ENCODE measurements at places on chromosomes 5 and 9.

DNA sequence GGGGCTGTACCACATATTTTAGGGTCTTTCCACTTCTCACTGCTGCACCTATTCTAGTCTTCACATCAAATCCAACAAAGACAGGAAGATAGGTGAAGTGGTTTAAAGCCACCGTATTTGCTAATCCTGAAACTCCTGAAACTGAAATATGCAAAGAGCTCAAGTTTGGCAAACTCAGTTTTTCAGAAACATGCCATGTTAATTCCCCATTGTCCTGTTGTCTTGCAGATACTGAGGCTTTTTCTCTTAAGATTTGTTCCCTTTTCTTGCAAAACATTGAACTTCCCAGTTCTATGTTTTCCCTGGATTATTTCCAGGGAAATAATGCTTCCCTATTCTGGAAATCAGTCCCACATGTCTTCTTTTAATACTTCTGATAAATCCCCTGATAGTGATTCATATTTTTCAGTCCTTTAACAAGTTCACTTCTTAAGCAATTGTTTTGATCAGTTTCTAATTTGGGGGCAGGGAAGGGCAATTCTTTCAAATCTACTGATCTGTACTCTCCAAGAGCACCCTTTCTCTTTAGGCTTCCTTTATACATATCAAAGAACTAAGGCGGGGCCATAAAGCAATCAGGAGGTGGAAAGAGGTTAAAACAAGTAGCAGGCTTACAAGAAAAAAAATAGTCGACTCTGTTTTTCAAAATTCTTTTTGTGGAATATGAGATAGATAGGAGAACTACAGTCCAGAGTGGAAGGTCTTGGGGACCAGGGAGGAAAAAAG, 648.5 kb downstream of the BNC2 start:
- no peak for DNase-seq

- DNase-seq = no peak
These were observed 12.8 kb upstream of the MGAT1 start for GRCh38 chr5:180815293-180815917.

- no peak for DNase-seq
These were observed 52.4 kb downstream of the ERGIC1 start for GRCh38 chr5:172886476-172886875.

DNA sequence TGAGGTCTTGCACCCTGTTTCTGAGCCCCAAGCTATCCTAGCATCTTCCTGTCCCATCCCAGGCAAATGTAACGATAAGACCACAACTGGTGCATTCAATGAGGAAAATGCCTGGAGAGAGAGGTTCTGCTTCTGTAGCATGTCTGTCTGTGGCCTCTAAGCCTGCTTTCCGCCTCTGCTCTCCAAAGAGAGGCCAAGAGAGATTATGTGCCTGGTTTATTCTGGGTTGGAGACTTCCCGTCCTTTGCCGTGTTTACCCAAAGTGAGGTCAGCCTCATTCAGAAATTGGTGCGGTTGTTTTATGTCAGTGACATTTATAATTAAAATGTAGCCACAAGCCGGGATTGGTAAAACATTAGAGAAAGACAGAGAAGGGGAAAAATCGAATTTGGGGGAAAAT, 77.8 kb downstream of the FGF1 start:
- DNase-seq = no peak

DNA sequence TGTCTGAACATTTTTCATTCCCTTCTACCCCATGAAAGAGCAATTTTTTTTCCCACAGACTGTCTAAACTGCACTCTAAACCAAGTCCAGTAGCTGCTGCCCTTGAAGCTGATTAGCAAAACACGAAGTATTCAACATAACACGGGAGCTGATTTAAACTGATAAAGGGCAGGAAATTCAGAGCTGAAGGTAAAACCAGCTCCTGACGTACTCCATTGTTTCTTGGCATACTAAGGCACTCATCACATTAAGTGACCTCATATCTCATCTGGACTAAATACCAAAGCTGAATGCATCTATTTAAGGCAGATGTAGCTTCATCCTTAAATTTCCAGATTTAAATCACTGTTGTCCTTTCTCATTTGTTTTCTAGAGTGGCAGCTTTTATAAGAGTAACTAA, 12.0 kb downstream of the GDF9 start:
- DNase-seq = no peak

GRCh38 chr9:136860933-136861873, 4.9 kb downstream of the EDF1 start:
- no peak for DNase-seq

- DNase-seq = peak; percentile 59
These were observed 647 bp downstream of the SMARCA2 start for GRCh38 chr9:2015581-2016407.

DNA sequence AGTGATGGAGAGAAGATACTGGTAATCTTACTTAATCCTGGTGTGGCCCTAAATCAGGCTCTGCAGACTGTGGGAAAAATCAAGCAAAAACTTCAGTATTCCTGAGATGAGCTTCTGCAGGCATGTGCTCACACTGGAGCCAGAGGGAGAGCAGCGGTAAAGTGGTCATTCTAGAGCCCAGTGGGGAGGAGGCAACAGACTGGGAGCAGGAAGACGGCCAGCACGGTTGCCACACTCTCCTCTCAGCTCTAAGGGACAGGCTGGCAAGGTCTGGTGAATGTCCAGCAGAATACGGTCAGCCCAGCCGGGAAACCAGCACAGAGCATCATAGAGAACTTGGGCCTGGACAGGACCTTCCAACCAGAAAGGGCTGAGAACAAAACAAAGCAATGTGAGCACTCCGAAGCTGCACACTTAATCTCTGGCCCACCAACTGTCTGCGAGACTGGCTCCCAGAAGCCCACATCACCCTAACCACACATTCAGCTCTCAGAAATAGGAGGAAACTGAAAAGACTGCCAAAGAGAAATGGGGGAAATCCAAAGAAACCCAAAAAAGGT, 30.3 kb downstream of the MED27 start:
- no peak for DNase-seq

- DNase-seq = peak; percentile 83
These were observed 130.8 kb downstream of the C9orf152 start for GRCh38 chr9:110076894-110077725.

DNA sequence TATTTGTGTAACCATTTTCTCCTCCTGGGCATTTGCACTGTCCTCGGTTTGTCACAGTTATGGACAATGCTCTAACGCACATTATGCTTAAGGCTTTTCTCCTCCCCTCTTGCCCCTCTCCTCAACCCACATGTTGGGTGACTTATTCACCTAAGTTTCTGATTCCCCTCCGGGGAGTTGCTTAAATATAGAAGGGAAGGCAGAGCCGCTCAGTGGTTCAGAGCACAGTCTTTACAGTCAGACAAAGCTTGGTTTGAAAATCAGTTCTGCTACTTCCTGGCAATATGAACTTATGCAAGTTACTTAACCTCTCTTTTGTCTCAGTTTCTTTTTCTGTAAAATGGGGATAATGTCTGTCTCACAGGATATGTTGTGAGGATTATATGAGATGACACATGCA, 41.2 kb upstream of the SPRY4 start:
- no peak for DNase-seq

GRCh38 chr5:40206030-40206429, 473.7 kb upstream of the PTGER4 start:
- no peak for DNase-seq

DNA sequence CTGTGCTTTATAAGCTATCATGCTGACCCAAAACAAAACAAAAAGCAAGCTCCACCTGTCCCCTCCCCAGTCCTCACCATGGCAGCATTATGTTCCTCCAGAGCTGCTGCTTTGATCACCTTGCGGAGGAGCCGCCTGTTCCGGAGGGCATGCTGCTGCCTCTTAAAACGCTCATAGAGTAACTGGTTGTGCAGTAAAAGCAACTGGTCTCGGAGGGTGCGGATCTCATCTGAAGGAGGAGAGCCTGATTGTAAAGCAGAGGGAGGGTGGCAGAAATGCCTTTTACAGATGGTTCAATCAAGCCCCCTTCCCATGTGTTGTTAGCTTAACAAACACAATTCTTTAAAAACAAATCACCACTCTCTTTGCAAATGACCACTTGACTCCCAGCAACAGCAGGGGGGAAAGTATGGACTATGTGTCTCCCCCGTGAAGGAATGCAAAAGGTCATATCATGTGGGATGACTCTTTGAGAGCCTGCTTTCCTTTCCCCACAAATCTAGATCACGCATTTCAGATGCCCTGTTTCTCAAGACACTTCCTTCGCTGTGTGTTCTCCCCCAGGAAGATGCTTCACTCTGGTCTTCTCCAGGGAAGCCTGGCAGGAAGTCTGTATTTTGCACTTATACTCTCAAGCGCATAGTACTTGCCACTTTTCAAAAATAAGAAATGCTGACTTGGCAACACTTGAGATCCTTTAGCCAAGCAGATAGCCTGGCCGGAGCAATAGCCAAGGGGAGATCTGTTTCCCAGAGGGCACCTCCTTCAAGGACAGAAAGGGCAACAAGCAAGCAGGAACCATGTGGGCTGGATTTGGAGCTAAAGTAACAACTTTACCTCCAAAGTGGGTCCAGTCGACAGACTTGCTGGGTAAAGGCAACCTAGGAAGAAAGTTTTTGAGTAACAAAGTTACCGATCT, 25.1 kb downstream of the SPACA9 start:
- no peak for DNase-seq

DNA sequence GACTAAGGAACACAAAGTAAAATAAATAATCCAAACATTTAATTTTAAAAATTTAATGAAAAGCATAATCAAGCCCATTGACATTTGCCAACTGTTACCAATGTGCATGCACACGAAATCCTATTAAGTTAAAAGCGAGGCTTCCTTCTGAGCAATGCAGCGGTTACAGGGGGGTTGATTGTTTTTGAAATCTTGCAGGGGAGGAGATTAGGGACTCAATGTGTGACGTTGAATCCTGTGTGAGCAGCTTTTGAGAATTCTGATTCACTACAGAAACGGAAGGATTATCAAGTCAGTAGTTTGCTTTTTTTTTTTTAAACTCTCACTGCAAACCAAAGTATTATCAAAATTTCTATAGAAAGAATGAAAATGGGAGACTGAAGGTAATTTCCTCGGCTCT, 109.5 kb downstream of the PRKACG start:
- DNase-seq = no peak

Measured in EL (cell line).